DMS53 (cell line): ENCODE measurements at places on chromosomes 6 and 20.

GRCh38 chr6:170388113-170388512 lies 81.6 kb downstream of the FAM120B start:
- no peak for DNase-seq

DNA sequence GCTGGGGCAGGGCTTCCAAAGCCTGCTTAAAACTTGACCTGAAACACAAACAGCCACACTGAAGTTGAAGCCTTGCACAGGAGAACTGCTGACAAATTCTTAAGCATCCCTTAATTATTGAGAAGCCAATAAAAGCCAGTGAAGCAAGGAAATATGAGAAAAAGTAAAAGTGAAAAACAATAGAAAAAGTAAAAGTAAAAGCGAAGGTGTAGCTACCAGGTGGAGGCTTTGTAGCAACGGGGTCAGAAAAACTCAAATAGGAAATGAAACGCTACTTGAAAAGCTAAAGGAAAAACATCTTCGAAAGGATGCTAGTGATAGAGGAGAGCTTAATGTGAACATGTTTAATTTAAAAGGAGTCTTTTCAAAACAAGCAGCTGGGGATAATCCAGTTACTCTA lies 97.4 kb downstream of the IRF4 start:
- no peak for DNase-seq

GRCh38 chr6:156309017-156309416 lies 468.2 kb upstream of the ARID1B start:
- no peak for DNase-seq

DNA sequence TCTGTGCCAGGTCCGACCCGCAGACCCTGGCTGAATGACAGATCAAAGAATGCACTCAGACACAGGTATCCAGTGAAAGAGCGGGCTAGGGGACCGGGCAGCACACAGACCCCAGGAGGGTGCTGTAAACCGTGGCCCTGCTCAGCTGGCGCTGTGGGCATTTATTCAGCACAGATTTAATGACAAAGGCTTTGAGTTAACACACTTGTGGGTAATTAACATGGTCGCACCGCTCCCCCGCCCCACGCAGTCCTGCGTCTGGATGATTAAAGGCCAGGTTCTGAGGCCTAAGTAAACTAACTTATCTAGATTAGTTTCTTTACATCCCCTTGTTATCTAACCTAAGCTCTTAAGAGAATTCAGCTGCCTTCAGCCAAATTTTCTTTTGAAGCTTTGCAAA lies 3.5 kb downstream of the MAK start:
- DNase-seq: no peak

- no peak for DNase-seq
Observed at GRCh38 chr20:60372822-60373221, 414.6 kb downstream of the CDH26 start.

DNA sequence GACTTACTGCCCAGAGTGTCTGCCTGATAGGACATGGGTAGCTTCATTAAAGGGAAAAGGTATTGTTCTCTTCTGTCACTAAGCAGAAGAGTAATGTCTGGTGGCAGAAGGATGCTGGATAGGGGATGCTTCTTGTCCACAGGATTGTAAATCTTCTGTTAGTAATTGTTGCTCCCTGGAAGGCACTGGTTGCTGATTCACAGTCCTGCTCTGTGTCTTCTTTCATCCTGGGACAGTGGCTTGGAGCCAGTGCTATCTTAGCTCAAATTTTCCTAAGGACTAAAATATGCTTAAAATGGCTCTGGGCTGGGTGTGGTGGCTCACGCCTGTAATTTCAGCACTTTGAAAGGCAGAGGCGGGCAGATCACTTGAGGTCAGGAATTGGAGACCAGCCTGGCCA lies 48.0 kb downstream of the SYTL3 start:
- no peak for DNase-seq

DNA sequence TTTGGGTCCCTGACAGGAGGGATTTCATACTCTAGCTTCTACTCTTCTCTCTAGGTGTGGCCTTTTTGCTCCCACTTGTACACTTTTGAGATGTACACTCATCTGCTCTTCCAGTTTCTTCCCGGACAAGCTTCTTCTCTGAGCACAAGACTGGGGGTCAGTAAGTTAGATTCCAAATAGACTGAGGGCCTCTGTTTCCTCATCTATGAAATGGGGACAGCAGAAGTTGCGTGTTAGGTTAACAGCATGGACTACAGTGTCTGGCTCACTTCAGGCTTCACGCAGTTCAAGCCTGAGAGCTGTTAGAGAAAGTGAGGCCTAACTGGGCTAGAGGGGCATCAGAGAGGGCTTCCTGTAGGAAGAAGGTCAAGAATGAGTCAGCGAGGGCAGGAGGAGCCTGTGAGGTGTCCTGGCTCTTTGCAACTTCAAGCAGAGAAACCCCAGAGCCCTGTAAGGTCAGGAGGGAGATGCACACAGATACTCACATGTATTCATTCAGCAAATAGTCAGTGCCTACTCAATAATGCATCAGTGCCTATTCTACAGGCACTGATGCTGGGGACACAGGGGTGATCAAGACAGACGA lies 20.6 kb downstream of the XKR7 start:
- no peak for DNase-seq

DNA sequence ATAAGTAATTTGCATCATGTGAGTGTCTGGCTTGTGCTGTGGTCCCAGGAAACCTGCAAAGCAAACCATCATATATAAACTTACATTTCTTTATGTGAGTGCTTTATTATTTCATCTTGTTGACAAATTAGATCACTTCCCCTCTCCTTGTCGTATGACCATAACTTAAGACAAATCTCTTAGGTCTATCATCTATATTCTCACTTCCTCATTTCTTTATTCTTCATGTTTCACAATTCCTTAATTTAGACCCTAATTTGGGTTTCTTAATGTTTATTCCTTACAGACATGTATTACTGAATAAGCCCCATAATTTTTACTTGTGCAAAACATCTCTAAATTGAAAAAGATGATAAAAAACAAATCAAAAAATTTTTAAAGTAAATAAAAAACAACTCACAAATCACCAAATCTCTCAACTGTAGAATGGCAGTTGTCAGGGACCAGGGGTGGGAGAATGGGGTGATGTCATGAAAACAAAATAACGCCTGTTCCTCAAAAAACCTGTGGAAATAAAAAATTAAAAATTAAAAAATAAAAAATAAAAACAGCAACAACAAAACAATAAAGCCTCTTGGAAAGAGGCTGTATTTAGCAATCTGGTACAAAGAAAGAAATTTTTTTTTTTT lies 49.5 kb upstream of the FBXO30 start:
- no peak for DNase-seq

DNA sequence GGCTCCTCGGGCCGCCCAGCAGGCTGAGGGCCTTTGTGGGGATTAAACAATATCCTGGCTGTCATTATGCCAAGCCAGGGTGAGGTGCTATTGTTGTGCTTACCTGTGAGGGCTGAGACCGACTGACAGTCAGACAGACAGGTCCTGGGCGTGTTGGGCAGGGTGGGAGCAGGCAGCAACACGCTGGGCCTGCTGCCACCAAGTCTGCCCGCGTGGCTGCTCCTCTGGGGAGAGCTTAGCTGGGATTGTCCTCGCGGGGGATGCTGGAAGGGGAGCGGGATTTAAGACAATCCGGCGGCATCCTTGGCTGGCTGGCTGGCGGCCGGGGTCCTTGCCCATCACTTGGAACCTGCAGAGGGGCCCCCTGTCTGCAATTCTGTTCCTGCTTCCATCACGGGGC lies 20.0 kb downstream of the ITPR3 start:
- no peak for DNase-seq

- DNase-seq: no peak
Observed at GRCh38 chr6:18053078-18053477, 65.6 kb upstream of the KIF13A start.

DNA sequence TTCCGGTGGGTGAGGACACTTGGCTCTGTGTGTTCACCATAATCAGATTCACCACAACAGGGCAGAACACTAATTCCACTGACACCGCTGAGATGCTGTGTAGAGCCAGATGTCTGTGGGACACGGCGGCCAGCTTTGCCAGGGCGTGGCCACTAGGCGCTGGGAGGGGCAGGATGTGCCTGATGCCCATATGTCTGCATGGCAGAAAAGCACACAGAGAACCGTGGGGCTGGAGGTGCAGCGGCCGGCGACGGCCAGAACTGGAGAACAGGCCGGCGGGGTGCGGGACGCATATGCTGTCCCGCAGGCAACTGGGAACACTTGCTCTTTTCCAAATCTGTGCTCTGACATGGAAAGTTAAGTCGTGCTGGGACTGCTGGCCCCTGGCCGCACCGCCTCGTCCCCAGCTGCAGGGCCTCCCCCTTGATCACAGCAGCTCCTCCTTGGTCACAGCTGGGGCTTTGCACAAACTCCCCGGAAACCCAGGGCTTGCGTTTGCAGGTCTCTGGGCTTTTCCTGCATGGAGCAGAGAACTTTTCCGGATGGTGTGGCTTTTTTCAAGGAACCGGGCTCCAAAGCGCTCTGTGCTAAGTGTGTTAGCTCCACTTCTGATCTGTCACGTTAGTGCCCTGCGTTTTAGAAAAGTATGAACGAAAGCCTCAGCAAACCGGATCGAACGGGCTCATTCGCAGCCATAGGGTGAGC lies 31.1 kb downstream of the NTSR1 start:
- DNase-seq: no peak

DNA sequence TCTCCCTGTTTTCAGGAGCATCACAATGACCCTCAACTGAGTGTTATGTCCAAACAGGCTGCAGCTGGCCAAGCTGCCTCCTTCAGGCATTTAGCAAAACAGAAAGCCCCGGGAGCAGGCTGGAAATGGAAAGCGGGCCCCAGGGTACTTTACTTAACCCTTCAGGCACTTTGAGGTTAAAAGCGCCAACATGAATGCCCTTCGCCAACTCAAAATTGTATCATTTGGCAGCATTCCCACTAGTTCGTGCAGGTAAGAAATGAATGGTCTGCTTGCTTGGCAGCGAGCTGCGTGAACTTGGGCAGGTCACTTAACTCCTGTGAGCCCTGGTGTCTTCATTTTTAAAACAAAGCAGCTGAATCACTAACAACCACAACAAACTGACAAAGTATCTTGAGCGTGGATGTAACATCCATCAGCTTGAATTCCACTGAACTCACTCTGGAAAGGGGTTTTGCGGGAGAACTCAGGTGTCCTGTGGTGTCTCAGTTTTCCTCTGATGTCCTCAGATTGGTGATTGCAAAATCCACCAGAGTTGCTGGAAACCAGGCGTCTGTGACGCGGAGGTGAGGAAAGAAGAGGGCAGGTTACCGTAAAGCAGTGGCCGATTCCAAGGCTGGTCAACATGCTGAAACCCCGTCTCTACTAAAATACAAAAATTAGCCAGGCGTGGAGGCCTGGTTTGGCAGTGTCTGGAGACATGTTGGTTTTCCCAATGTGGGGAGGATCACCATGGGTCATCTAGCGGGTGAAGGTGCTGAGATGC lies 118.8 kb upstream of the ZNF217 start:
- no peak for DNase-seq

DNA sequence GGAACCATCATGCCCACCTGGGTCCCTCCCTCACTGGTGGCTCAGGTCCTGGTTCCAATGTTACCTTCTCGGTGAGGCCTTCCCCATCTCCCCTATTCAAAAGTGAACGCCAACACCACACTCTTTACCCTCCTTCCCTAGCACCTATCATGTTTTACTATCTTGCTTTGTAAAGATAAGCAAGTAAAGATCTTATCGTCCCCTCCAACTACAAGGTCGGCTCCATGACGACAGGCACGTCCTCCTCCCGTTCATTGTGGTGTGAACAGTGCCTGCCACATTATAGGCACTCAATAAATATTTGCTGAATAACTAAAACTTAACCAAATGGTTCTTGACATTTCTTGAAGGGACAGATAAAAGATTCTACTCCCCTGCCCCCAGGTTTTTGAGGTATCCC lies 147.1 kb downstream of the PREX1 start:
- no peak for DNase-seq

GRCh38 chr20:52869698-52870501 lies 102.3 kb upstream of the TSHZ2 start:
- DNase-seq: no peak

- no peak for DNase-seq
Observed at GRCh38 chr20:1287306-1287705, 21.2 kb downstream of the SNPH start.

- DNase-seq: peak; percentile 78
Observed at GRCh38 chr6:98832284-98833056, 1.9 kb upstream of the POU3F2 start.

DNA sequence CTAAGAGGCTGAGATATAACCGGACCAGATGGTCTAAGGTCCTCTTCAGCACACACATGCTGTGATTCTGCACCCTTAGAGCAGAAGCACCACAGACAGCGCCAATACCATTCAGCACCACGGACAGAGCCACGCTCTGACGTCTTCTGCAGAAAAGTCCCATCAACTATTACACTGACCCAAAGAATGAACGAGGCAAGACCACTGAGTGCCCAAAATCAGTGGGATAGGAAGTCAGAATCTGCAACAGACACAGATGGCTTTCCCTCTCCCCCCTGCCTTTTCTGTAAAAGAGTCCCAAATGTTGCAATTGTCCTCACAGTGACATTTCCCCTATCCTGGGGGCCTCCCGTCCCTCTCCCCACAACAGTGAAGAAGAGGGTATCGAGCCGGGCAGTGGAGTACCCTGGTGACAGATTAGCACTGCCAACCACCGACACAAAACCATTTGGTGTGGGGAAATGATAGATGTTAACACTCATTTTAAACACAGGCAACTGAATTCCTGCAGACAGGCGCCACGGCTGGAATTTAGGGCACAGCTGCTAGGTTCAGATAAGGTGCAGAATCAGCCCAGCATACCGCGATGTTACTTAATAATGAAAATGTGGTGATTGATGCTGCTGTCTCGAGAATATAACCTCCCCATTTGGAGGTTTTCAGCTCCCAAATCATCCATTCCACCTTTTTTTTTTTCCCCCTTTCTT lies 66.6 kb upstream of the CTNNBL1 start:
- DNase-seq: peak; percentile 40

DNA sequence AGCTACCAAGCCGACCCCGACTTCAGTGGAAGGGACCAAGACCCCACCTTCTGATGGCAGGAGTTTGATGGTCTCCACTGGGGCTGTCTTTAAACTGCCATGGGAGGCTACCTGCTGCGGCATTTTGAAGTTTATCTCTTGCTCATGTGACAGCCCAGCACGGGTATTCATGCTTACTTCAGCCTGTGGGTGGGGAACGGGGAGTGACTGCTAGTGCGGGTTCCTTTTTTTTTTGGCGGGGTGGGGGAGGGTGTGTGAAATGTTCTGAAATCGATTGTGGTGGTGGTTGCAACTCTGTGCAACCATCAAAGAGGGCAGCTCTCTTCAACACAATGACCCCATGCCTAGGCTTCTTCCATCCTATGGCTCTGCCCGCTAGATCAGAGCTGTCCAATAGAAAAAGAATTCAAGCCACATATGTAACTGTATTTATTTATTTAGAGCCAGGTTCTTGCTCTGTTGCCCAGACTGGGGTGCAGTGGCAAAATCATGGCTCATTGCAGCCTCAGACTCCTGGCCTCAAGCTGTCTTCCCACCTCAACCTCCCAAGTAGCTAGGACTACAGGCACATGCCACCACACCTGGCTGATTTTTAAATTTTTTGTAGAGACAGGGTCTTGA lies 53.7 kb downstream of the PPP1R16B start:
- no peak for DNase-seq

- no peak for DNase-seq
Observed at GRCh38 chr6:43215066-43215465, 14.2 kb downstream of the DNPH1 start.

GRCh38 chr20:14677455-14677854 lies 340.0 kb upstream of the FLRT3 start:
- no peak for DNase-seq
